Mesothelial cell of epicardium (in vitro differentiated cells): ENCODE measurements at places on chromosomes 11 and 22.

DNA sequence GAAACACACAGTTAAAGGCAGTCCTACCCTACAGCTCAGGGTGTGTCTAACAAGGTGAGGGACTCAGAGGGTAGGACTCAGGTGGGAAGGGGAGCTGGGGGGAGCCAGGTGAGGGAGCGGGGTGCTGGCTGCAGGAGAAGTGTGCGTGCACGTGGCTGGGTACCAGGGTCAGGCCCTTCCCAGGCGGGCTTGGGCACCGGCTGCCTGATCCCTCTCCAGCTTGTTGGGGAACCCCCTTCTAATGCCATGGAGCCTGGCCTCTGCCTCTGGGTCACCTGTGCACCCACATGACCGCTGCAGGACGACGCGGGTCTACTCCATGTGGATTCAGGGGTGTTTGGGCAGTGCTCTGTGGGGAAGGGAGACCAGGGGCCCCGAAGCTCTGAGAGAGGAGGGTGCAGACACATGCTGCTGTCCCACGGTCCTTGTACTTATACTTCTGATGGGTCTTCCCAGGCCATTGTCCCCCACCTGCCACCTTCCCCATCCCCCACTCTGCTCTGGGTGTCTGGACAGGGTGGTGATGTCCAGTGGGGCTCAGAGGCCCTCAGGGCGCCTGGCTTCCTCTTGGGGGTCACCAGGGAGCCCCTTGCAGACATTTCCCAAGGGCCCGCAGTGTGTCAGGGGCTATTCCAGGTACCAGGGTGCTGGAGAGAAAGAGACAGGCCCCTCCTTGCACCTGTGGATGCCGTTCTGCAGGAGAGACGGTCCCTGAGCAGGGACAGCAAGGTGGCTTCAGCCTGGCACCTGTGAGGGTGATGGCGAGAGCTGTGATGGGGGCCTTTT is 10.4 kb upstream of the MRGPRD start:
- no peaks in the 10 kb centered on the region for H3K36me3 ChIP-seq
- H3K4me3 ChIP-seq, result no peak overlapping the region
- no peak for DNase-seq
- H3K4me1 ChIP-seq, result peaks cover 9% of the 10 kb centered on the region

DNA sequence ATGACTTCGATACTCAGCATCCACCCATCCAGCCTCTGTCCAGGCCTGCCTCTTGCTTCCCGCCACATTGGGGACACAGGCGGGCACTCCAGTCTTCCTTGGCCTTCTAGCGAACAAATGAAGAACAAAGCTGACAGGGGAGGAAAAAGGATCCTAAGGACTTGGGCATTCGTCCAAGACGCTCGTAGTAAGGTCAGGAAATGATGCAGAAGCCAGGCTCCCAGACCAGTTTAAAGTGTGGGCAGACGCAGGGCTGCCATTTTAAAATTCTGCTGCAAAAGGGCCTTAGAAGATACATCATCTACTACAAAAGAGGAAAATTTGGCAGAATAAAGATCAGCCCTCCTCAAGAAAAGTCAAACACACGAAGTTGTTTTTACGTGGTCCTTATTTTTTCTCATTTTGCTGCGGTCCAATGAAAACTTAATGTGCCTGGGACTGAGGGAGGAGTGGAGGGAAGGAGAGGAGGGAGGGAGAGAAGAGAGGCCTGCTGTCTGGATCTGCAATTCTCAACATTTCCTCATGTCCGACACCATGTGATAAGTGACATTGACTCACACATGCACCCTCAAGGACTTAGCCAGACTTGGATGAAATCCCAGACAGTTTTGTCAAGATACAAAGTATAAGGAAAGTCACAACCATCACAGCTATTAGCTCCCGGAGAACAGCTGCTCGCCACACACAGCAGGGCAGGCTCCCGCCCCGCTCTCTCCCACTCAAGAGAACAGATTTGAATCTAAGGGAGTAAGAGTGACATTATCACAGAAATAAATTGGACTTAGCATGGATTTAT is 5.7 kb downstream of the DNAL4 start:
- peaks cover 41% of the 10 kb centered on the region for H3K4me1 ChIP-seq
- peak overlapping the region; percentile 92 for H3K27ac ChIP-seq
- peak overlapping the region; percentile 13 for H3K4me3 ChIP-seq
- H3K27me3 ChIP-seq, result no peaks in the 10 kb centered on the region
- DNase-seq, result no peak

DNA sequence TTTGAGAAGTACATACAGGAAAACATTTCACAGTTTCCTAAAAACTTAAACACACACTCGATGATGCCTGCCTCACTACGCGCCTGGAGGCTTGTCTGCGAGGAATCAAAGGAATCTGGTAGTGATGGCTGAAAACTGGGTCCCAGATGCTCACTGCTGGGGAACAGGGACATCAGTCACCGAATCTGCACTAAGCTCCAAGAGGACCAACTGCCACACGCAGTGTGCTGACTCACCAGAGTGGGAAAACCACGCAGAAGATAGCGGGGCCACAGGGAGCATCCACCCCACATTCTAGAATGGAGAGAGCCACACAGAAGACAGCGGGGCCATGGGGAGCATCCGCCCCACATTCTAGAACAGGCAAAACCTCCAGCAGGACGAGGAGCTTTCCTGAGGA is 24.3 kb upstream of the MOB2 start:
- H3K4me1 ChIP-seq, result peaks cover 11% of the 10 kb centered on the region
- H3K36me3 ChIP-seq, result no peaks in the 10 kb centered on the region
- no peaks in the 10 kb centered on the region for H3K27me3 ChIP-seq
- no peak overlapping the region for H3K27ac ChIP-seq

GRCh38 chr22:31248138-31248745 is 36.1 kb downstream of the LIMK2 start:
- H3K27ac ChIP-seq, result peak overlapping the region; percentile 95
- H3K4me1 ChIP-seq, result peaks cover 73% of the 10 kb centered on the region
- peak; percentile 55 for DNase-seq
- no peaks in the 10 kb centered on the region for H3K36me3 ChIP-seq
- peak overlapping the region; percentile 88 for H3K4me3 ChIP-seq

DNA sequence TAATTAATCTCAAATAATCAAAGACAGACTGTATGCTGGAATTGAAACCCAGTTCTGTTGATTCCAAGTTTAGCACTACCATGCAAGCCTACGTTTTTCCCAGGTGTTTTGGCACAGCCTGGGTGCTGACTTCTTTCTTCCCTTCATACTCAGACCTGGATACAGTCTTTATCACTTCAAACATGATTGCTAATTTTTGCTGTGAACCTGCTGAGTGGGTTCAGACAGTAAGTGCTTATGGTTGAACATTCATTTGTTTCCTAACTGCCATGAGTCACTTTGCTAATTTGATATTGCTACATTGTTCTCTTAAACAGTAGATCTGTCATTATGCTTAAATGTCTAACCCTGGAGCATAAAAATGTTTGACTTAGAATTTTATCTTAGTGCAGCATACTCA is 12.2 kb downstream of the PAAF1 start:
- peaks cover 20% of the 10 kb centered on the region for H3K36me3 ChIP-seq
- H3K4me3 ChIP-seq, result no peak overlapping the region
- DNase-seq, result no peak
- H3K4me1 ChIP-seq, result no peaks in the 10 kb centered on the region
- H3K27ac ChIP-seq, result no peak overlapping the region
- no peaks in the 10 kb centered on the region for H3K27me3 ChIP-seq

DNA sequence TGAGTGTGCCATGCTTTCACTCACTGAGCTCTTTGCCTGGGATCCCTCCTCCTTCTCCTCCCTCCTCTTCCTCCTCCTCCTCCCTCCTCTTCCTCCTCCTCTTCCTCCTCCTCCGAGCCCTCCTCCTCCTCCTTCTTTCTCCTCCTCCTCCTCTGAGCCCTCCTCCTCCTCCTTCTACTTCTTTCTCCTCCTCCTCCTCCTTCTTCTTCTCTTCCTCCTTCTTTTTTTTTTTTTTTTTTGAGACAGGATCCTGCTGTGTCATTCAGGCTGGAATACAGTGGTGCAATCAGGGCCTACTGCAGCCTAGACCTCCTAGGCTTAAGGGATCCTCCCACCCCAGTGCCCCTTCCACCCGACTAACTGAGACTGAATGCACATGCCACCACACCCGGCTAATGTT is 62.3 kb downstream of the DEUP1 start:
- H3K4me1 ChIP-seq, result peaks cover 15% of the 10 kb centered on the region
- H3K27me3 ChIP-seq, result no peaks in the 10 kb centered on the region
- DNase-seq, result no peak
- H3K27ac ChIP-seq, result no peak overlapping the region
- H3K36me3 ChIP-seq, result no peaks in the 10 kb centered on the region
- no peak overlapping the region for H3K4me3 ChIP-seq

- H3K4me1 ChIP-seq, result peaks cover 3% of the 10 kb centered on the region
- H3K36me3 ChIP-seq, result no peaks in the 10 kb centered on the region
These were observed 28.0 kb upstream of the OR8B8 start for GRCh38 chr11:124473476-124473875.

GRCh38 chr11:72038491-72038890 is 39.8 kb downstream of the IL18BP start:
- no peaks in the 10 kb centered on the region for H3K27me3 ChIP-seq
- no peak overlapping the region for H3K4me3 ChIP-seq
- H3K27ac ChIP-seq, result no peak overlapping the region
- DNase-seq, result no peak
- peaks cover 7% of the 10 kb centered on the region for H3K4me1 ChIP-seq

- no peak for DNase-seq
- no peaks in the 10 kb centered on the region for H3K27me3 ChIP-seq
- H3K4me3 ChIP-seq, result no peak overlapping the region
These were observed 127.0 kb downstream of the TRPC6 start for GRCh38 chr11:101456812-101457211.

DNA sequence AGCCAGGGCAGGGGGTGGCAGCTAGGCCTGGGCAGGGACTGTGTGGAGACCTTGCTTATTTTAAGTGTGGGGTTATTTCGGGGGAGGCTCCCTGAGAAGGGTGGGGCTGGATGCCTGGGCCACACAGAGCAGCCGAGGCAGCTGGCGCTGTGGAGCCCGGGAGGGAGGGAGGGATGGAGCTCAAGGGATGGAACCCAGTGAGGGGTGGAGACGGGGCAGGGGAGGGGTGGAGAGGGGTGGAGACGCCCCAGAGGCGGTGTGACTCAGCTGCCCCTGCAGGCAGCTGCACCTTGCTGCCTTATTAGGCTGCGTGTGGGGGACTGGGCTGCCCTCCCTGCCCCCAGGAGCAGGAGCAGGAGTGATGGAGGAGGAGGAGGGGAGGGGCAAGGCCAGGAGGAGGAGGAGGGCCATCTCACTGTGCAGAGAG is 9.8 kb upstream of the TSSC4 start:
- H3K4me3 ChIP-seq, result no peak overlapping the region
- peak overlapping the region; percentile 50 for H3K27ac ChIP-seq
- DNase-seq, result no peak
- no peaks in the 10 kb centered on the region for H3K27me3 ChIP-seq
- H3K36me3 ChIP-seq, result no peaks in the 10 kb centered on the region
- H3K4me1 ChIP-seq, result peaks cover 11% of the 10 kb centered on the region

DNA sequence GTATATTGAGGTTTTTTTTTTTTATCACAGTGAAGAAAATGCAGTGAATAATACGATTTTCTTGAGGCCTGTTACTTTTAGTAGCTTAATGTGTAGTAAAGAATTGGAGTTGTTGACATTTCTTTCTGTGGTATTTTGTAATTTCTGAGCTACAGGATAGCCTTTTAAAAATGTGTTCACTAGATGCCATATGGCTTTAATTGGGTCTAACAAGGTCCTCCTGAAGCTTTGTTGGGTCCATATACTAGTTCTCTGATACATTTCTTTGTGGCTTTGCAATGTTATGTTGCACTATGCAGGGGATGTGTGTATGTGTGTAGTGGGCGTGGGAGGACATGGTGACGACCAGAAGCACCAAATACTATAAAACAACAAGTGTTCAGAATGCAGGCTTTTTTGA is 25.1 kb downstream of the FBXO7 start:
- no peaks in the 10 kb centered on the region for H3K4me1 ChIP-seq
- H3K36me3 ChIP-seq, result peaks cover 42% of the 10 kb centered on the region

DNA sequence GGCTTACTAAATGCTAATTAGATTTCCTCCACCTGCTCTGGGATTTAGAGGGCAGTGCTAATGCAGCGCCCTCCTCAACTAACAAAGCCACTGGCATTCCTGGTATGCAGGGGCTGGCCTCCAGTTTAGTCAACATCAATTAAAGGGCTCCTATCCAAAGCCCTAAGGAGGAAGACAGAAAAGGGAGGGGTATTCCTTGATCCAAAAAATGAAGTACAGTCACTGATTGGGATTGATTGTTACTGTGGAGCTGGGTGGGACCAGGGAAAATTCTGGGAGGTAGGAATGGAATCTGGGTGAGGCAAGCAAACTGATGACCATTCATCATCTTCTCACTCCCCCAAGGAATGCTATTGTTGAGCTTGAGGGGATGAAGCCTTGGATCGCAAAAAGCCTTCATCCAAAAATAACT is 52.2 kb downstream of the GAB2 start:
- peak overlapping the region; percentile 94 for H3K27ac ChIP-seq
- H3K27me3 ChIP-seq, result no peaks in the 10 kb centered on the region
- no peaks in the 10 kb centered on the region for H3K36me3 ChIP-seq
- H3K4me1 ChIP-seq, result peaks cover 41% of the 10 kb centered on the region

GRCh38 chr11:134388590-134388989 is 23.5 kb downstream of the B3GAT1 start:
- no peak for DNase-seq
- H3K27ac ChIP-seq, result no peak overlapping the region
- H3K36me3 ChIP-seq, result no peaks in the 10 kb centered on the region
- H3K27me3 ChIP-seq, result peaks cover 10% of the 10 kb centered on the region
- peaks cover 3% of the 10 kb centered on the region for H3K4me1 ChIP-seq
- no peak overlapping the region for H3K4me3 ChIP-seq

DNA sequence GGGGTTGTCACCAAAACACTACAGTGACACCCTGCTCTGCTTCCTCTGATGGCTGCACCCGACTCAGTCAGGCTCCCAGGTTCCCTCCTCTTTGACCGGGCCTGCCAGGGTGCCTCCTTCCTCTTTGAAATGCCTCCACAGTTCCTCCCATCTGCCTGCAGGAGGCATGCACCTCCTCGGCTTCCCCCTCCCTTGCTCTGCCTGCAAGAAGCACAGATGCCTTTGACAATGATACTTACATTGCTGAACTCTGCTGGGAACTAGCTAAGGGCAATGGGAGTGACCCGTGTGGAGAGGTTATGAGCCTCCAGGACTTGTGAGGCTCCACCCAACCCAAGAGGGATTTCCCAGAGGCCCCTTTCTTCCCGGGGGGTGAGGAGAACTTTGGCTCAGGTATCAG is 674.1 kb downstream of the OPCML start:
- peak; percentile 42 for DNase-seq
- H3K27ac ChIP-seq, result no peak overlapping the region
- H3K27me3 ChIP-seq, result no peaks in the 10 kb centered on the region
- peaks cover 38% of the 10 kb centered on the region for H3K4me1 ChIP-seq
- H3K4me3 ChIP-seq, result no peak overlapping the region
